ENCODE measurements at places on chromosomes 16 and 17.
A peak's percentile ranks its signal among the peaks of the same experiment; 100 is the strongest.

DNA sequence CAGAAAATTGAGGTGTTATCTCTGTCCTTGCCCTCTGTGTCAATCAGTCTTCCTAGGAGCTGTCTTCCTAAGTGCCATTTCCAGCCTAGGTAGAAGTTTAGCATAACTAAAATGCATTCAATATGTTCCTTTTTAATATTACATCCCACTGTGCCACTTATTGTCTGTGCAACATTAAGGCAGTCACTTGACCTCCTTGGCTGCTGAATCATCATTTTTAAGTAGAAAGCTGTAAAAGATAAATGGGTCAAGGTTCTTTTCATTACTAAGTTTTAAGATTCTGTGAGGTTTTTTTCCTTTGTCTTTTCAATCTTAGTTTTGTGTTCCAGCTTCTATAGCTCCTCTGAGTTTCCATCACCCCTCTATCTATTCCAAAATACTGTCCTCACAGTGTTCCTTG, 371.9 kb upstream of the SOX9 start:
- DNase-seq = no peak

GRCh38 chr17:72115781-72116525, 4.9 kb upstream of the SOX9 start:
- no peak for DNase-seq

DNA sequence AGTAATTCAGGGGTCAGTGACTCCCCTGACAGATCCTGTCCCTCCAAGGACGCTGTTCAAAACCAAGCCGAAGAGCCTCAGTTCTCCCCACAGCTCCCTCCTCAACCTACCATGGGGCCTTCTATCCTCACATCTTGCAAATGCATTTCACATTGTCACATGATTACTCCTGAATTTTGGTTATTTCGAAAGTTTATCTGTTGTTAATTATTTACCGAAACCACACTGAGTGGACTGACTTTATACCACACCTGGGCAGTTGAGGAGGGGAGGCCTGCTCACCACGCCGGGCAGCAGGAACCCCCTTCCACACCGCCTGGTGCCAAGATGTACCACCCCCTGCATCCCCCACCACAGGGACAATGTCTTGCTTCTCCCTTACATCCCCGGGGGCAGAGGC, 4.7 kb downstream of the TIMP2 start:
- no peak for DNase-seq

GRCh38 chr17:21043296-21044232, 753 bp upstream of the USP22 start:
- DNase-seq = peak; percentile 97

DNA sequence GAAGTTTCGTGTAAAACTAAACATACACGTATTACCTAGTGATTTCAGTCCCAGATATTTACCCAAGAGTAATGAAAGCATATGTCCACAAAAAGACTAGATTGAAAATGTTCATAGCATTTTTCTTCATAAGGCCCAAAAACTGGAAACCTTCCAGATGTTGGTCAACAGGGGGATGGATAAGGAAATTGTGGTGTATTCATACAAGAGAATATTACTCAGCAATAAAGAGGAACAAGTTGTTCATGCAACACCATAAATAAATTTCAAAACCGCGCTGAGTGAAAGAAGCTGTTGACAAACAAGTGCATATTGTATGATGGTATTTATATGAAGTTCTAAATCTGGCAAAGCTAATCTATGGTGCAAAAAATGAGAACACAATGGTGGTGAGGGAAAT, 54.1 kb upstream of the NFAT5 start:
- DNase-seq = no peak

- DNase-seq = no peak
These were observed 40.5 kb upstream of the DYNLRB2 start for GRCh38 chr16:80500116-80500859.

- peak; percentile 73 for DNase-seq
These were observed 1.7 kb downstream of the RPH3AL start for GRCh38 chr17:350706-351448.

DNA sequence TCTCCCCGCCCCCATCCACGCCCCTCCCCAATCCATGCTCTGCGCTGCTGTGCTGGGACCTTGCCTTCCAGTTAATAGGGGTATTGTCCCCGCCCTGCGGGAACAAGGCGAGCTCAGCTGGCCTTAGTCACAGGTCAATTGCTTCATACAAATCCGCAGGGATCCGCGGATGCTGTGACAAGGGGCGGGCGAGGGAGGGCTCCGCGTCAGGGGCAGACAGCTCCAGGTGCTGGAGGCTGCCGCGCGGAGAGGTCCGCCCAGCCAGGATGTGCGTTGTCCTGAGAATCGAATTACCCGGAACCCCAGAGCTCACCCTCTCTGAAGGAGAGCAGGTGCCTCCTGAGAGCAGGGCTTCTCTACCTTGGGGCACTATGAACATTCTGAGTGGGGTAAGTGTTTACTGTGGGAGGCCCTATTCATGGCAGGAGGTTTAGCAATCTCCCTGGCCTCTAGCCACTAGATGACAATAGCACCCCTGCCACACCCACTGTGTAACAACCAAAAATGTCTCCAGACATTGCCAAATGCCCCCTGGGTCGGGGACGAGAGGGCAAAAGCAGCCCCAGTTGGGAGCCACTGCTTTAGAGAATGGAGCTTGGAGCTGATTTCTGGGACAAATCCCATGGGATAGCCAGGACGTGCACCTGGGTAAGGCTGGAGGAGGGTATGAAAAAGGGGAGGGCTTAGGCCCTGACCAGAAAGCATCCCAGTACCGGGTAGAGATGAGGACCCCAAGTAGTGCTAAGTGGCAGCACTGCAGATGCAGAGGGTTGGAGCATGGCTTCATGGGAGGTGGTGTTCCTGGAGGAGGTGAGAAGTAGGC, 138.2 kb downstream of the CYLD start:
- no peak for DNase-seq

DNA sequence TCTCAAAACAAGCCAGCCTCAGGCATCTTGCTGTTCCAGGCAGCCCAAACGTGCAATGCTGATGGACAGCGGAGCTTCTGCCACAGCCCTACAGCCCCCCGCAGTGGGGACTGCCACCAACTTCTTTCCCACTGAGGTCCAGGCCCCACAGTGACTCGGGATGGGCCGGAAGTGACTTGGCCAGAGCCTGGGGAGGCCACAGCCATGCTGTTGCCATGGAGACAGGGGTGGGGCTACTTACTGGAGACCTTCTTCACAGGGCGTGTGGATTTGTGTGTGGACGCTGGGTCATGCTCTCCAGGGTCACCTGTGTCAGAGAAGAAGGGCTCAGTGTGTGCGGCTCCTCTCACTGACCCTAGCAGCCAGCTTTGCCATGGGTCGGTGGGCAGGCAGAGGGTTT, 15.0 kb downstream of the TRIM25 start:
- DNase-seq = no peak

DNA sequence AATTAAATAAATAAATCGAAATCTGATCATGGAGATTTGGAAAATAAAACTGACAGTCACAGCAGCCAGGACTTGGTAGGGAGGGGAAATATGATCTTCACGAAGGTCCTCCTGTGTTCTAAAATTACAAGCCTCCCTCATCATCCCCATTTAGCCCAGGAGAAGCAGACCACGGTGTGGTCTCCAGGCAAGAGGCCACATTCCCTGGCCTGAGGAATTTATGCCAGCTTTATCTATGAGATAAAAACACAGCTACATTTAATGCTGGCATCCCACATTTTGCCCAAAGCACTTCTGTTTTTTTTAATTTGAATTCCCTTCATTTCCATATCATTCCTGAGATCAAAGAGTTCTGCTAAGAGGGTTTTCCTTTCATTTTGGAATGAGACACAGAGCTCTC, 43.2 kb downstream of the ABCC12 start:
- DNase-seq = no peak

- DNase-seq = no peak
These were observed 191.7 kb downstream of the IRF8 start for GRCh38 chr16:86090461-86091170.

DNA sequence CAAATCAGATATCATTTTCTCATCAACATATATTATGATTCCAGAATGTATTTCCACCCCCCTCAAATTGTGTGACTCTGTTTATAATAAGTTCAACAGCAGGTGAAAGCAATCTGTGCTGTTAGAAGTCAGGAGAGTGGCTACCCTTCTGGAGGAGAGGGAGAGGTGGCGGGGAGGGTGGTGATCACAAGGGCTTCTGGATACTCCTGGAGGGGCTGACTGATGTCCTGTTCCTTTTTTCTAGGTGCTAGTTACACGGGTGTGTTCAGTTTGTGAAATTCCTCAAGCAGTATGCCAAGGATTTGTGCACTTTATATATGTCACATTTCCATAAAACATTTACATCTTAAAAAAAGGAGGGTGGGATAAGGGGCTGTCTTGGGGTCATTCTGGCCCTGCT, 119.1 kb downstream of the IRF8 start:
- no peak for DNase-seq

DNA sequence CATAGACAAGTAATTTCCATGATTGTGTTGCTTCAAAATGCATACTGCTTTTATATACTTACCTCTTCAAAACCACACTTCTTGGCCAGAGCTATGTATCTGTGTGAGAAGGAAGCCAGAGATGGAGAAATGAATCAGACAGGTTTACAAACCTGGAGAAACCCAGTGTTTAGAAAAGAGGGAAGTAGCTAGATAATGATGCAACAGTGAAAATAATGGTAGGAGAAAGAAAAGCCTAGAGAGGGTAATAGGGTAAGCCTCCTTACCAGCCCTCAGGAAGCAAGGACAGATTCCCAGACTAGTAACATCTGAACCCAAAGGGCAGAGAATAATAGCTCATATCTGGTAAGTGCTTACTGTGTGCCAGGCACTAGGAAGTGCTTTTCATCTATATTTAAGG, 250.3 kb upstream of the CDH11 start:
- DNase-seq = no peak

DNA sequence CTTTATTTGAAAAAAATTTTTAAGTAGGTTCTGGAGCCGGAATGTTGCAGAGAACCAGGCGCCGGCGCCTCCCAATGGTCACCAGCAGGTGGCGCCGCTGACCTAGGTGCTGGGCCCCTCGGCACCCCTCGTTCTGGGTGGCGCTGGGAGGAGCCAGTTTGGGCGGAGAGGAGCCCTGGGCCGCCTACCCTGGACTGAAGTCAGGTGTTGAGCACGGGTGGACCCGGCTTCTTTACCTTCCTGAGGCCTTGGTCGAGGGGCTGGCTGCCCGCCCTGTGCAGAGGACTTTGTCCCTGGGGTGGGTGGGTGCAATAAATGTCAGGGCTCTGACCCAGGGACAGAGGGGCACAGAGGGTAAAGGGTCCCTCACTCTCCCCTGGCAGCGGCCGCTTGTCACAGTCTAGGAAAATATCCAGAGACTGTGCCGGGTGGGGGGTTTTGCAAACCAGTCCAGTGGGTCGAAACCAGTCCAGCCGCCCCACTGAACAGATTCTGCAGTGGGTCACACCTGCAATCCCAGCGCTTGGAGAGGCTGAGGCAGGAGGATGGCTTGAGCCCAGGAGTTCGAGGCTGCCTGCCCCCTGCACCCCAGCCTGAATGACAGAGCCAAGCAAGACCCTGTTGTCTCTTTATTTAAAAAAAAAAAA, 30.1 kb upstream of the TNFRSF13B start:
- DNase-seq = no peak

GRCh38 chr16:66399930-66400329, 27.2 kb upstream of the BEAN1 start:
- DNase-seq = no peak

- no peak for DNase-seq
These were observed 37.8 kb downstream of the SEC14L1 start for GRCh38 chr17:77178563-77178962.

- DNase-seq = no peak
These were observed 6.8 kb downstream of the MAF start for GRCh38 chr16:79593754-79594153.

GRCh38 chr17:30450125-30451027, 26.8 kb upstream of the GOSR1 start:
- DNase-seq = no peak

DNA sequence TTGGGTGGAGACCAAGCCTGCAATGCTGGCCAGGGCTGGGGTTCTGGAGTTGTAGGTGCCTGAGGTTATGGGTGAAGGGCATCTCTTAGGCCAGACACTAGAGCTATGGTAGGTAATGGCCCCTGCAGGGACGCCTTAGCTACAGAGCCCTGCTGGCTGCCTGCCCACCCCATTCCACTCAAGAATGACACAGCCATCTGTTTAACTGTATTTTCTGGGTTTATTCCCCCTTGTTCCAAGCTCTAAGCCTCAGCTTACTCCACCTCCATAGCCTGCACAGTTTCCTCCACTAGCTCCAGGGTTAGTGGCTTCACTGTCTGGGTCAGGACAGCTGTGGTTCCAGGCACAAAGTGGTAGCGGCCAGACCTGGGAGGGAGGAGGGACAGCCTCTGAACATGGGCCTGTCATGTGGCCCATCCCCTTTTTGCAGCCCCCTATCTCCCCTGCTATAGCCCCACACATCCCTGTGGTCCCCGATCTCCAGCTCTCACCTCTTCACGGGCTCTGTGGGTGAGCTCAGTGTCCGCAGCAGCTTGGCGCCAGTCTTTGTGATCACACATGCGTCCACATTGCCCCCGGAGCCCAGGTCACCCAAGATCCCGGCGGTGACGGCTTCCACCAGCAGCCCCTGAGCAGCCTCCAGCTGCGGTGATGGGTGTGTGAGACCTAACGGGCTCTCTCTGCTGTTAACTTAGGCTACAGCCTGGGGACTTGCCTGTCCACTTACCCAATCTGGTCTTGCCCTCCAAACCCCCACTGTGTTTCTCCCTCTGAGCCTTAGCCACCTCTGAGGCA, 2.1 kb downstream of the PSMB10 start:
- no peak for DNase-seq

GRCh38 chr16:75567911-75568310, 1.7 kb downstream of the GABARAPL2 start:
- DNase-seq = no peak

- DNase-seq = no peak
These were observed 163.2 kb downstream of the AXIN2 start for GRCh38 chr17:65398040-65398787.

- no peak for DNase-seq
These were observed 1046.9 kb upstream of the EEF2KMT start for GRCh38 chr16:6144463-6144862.

DNA sequence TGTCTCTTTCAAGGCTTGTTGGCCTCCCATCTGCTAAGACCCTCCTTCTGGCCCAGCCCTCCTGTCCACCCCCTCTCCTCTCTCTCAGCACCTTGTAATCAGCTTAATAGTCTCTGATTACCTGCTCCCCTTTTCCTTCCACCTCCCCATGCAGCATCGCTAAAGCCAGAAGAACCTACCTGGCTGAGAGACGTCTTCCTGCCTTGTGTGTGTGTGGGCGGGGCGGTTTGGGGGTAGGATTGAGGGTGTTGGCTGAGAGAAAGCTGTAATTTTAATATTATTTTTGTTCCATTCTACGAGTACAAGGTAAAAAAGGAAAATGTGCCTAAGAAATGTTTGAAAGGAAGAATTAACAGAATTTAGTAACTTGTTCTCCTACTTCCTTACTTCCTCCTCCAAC, 3.4 kb downstream of the DNAH9 start:
- DNase-seq = no peak

GRCh38 chr17:76150712-76151622, 9.9 kb upstream of the FOXJ1 start:
- no peak for DNase-seq

GRCh38 chr17:76869496-76870376, 1.5 kb downstream of the MGAT5B start:
- no peak for DNase-seq

GRCh38 chr16:12574721-12575120, 229.0 kb downstream of the CPPED1 start:
- no peak for DNase-seq

All from GM04504 (cell line).